IMR-90 (cell line): ENCODE measurements at places on chromosomes 4 and X. TPM values are rescaled to one million over a fixed set of nuclear protein-coding genes. Genes with fewer than 3 reads are reported as not detected.
A peak's percentile ranks its signal among the peaks of the same experiment; 100 is the strongest.

The KIF4A gene
- total RNA-seq, result 19.0 and 24.4 TPM in 2 replicates

DNA sequence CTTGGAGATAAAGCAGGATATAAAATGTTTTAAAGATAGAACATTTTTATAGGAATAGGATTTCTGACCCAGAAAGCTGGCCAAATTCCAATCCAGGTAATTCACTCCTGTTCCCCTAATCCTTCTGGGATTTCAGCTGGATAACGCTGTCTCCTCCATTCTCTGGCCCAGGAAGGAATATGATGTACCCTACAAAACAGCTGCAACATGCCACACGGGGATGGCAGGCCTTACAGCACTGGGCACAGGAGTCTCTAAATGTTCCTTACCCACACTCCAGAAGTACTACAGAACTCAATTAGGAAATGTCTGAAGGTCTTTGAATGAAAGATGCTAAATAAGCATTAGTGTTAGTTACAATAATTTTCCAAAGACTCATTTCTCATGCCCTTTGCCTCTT is 15.8 kb downstream of the CAMK2D start:
- DNase-seq, result no peak

DNA sequence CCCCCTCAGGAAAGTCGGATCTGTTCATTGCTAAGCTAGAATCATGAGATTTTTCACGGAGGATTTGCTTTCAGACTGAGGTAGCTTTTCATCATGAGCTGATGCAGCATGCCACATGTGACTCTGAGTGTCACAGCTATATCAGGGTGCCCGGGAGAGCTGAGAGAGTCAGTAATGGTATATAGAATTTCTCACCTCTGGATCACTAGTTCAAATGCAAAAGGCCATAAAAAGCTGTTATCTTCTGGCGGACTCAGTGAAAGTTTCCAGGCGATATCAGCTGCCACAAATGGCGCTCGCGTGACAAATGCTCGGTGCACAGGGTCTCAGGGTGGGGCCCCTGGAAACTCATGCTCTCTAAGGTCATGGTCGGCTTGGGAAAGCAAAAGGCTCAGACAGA is 150.1 kb downstream of the DHX15 start:
- DNase-seq, result no peak

- no peak for DNase-seq
Measured at GRCh38 chrX:122641826-122642225, 542.3 kb upstream of the GRIA3 start.

DNA sequence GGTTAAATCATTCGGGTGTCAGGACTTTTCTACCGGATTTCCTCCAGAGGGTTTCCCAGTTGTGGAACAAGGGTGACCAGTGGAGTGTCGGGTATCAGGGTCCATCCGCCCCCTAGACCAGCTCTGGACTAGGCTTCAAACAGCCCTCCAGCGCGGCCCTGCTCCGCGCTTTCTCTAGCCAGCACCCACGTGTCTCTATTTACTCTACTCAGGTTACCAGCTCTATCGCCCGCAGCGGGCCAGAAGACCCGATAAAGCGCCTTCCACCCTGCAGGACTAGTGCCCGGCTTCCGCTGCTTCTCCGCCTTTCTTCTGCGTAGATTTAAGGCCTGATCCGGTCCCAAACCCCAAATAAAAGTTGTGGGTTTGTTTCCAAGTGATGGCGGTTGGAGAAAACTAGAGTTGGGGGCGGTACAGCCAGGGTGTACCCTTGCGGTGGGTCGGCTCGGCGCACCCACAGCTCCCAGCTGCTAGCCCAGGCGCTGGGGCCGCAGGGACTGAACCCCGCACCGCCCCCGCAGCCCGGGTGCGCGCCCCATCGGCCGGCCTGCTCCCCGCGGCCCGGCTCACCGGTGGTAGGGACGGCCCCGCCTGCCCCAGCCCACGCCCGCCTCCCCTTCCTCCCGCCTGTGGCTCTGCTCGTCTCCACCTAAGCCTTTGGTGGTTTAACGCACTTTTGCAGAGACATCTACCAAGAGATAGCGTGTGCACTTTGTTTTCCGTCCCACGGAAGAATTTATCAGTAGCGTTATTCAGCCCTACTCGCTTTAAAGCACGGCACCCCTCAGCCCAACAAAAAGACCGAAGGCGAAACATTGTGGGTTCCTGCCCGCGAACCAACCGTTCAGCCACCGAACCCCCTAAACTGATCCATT is 2.1 kb downstream of the LEF1 start:
- DNase-seq, result no peak

GRCh38 chr4:15809466-15809865 is 31.3 kb downstream of the CD38 start:
- no peak for DNase-seq

DNA sequence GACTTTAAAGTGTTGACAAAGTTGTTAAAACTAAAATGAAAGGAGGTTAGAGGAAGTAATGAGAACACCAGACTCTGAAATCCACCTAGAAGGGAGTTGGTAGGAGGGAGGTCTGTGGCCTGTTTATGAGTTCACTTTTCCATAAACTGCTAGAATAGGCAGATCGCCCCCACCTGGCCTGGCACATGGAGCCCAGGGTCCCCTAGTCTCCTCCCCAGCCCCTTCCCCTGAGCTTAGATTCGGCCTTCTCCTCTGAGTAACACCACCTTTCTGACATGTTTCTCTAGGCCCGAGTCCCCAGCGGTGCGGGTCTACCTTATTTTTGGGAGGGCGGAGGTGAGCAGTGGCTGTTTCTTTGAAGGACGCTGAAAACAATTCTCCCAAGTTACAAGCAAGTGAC is 54.5 kb upstream of the FAT1 start:
- DNase-seq, result no peak

The PAK3 gene
- total RNA-seq, result 0.36 and 0.56 TPM in 2 replicates

DNA sequence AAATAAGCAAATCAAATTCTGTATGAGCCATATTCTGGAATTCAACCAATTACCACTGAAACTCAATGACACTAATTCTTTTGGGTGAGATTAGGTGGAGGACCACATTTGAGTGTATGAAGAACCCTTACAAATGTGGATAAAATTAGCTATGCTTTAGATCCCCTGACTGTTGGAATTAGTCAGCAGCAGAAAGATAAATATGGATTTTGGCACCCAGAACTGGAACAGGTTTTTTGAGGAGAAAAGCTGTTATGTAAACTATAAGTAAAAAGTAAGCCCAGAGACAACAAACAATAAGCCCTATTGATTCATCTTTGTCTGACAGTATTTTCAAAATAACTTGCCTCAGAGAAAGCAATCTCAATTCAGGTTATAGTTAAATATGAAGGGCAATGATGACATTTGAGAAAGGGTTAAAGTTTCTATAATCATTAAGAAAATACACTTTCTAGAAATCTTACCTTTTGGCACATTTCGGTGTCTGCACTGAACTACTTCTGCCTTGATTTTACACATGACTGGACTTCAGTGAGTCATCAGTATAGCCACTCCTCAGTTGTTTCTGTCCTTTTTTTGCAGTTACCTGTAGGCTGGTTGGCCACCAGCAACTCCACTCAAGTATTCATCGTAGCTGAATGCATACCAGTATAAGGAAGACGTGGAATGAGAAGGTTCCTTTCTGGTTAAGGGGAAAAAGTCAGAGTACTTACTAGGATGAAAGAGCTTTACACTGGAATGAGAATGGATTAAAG is 80.0 kb downstream of the KCTD8 start:
- no peak for DNase-seq

The FATE1 gene
- total RNA-seq, result not detected in 2 replicates

DNA sequence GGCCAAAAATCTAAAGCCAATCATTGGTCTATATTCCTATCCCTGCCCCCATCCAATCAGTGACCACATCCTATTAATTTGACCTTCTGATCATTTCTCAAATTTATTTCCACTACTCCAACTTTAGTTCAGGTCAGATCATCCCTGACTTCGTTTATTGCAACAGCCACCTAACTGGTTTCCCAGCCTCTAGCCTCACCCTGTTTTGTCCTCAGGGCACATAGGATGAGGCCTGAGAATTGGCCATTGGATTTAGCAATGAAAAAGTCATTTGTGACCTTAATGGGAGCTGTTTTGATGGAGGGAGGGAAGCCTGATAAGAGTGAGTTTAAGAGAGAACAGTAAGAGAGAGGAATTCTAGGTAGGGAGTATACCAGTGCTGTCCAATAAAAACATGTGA is 155.0 kb downstream of the AMMECR1 start:
- no peak for DNase-seq

GRCh38 chrX:45803383-45803921 is 602.8 kb upstream of the DIPK2B start:
- peak; percentile 94 for DNase-seq

The ARHGAP36 gene
- total RNA-seq, result not detected in 2 replicates

DNA sequence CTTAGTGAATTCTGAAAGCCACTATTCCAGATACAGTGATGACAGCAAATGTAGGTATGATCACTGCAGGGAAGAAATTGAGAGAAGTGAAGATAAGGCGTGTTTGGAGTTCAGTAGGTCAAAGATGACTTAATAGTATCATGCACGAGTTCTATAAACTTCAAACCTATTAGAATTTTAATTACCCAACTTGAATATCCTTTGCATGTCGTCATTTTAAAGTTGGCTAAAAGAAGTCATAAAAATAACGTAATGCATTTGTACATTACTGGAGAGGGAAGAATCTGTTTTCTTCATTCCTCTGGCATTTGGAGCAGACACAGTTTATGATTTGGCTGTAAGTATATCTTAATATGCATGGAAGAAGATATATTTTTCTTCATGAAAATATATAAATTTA is 68.6 kb upstream of the MXRA5 start:
- no peak for DNase-seq

DNA sequence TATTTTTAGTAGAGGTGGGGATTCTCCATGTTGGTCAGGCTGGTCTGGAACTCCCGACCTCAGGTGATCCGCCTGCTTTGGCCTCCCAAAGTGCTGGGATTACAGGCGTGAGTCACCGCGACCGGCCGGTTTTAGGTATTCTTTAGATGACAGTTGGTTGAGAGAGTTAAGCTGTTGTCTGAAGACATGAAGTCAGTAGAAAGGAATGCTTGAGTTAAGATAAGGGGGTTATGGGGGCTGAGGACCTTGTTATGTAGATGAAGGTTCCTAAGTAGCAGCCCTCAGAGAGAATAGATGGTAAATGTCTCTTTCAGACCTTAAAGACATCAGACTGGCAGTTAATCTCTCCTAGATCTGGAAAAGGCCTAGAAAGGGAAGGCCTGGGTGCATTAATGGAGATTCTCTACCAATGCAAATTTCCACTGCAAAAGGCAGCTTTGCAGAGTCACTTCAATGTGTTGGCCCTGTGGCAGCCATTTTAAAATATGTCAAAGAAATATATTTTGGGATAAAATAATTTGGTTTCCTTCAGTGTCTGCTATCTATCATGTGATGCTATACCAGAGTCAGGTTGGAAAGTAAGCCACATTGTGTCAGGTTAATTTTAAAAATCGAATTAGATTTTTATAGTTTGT is 6.4 kb upstream of the ZNF674 start:
- DNase-seq, result peak; percentile 80

GRCh38 chrX:13094374-13094773 is 50.0 kb upstream of the FAM9C start:
- no peak for DNase-seq

DNA sequence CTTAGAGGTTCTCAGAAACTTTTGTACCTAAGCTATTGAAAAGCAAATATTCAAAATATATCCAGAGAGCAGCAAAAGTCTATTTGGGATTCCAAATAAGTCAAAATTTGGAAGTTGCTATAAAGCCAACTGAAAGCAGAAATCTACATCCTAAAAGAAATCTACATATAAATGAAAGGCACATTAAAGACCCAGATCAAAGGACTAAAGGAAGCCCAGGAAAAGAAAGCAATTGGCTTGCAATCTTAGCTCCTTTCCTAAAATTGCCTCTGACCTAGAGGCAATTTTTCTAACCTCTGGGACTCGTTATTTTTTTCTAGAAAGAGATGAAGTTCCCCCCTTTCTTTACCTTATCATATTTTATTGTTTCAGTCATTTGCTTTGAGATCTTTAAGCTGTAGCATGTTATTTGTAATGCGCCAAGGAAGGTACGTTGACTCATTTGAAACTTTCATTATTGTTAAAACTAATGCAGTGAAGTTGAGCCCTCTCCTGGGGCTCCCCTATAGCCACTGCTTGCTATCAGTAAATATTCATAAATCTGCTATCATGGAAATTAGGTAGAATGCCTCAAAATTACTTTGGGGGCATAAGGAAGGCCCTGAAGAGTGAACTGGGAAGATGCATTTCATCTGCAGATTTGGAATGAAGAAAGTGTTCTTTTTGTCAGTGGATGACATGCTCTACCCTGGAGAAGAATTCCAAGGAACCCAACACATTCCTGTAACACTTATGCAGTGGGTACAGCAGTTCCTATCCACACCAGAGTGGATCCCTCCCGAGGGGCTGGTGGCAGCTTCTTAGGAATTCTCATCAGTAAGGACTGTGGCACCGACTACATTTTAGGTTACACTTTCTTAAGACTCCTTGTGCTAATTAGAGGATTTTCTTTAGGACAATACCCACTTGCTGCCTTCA is 177.8 kb upstream of the IGFBP7 start:
- DNase-seq, result no peak

The DKK2 gene
- total RNA-seq, result 0.72 and 0.83 TPM in 2 replicates
